GM23338 (cell line): ENCODE measurements at places on chromosomes 1 and 21.

DNA sequence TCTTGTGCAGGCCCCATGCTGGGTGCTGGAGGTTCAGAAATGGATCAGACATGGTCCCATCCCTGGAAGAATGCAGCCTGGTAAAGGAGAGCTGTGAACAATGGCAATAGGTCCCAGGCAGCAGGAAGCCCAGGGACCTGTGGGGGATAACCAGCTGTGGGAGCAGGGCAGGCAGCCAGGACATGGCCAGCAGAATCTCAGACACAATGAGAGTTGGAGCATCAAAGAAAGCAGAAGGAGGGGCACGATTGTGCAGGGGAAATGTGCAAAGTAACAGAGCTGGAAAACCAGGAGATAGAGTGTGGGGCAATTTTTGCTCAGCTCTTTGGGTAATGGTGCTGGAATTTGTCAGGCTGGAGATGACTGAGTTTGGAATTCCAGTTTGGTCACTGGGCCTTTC, 44.3 kb downstream of the C8B start:
- no peak overlapping the region for H3K27ac ChIP-seq
- H3K27me3 ChIP-seq, result no peaks in the 10 kb centered on the region
- no peak overlapping the region for H3K4me3 ChIP-seq
- DNase-seq, result no peak
- H3K4me1 ChIP-seq, result 0 out of 2 replicates have a peak, but pooled peaks cover 6% of the 10 kb centered on the region
- H3K36me3 ChIP-seq, result no peaks in the 10 kb centered on the region

- H3K4me1 ChIP-seq, result peaks cover 44% of the 10 kb centered on the region
- peak overlapping the region; percentile 5; the same call in 1 of the 2 replicates for H3K27ac ChIP-seq
- peak; percentile 92 for DNase-seq
- no peaks in the 10 kb centered on the region for H3K36me3 ChIP-seq
- peaks cover 10% of the 10 kb centered on the region; the same call in 1 of the 2 replicates for H3K27me3 ChIP-seq
Observed at GRCh38 chr1:10529765-10530164, 55.0 kb downstream of the PEX14 start.

DNA sequence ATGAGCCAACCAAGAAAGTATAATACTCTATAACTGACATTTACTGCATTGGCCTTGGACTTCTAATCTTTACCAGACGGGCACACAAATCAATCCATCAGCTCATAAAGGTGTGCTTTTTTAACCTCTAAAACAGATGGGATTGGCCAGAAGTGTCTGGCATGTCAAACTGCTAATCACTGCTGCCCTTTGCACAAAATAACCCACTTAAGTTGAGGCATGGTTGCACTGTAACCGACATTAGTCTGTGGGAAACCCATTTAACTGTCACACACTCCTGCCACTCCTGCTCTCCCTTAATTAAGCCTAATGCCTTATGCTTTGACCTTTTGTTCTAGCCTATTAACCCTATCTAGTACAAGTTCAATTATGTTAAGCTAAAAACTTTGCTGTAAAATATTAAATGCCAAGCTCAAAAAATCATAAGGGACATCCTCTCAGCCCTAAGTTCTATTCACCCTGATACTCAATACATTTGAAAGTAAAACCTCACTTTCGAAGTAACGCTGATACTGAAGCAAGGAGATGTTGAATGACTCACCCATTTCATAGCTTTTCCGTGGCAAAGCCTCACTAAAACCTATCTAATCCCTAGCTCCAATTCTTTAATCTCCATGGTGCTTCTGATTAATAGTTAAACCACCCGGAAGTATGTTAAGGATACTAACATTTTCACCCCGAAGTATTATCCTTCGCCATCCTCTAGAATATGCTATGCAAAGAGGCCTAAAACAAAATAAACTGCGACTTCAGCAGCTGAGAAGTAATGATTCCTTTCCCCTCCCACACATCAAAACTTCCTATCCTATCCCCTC, 12.9 kb downstream of the NRIP1 start:
- no peak overlapping the region for H3K27ac ChIP-seq
- no peaks in the 10 kb centered on the region for H3K36me3 ChIP-seq
- no peak overlapping the region for H3K4me3 ChIP-seq
- H3K4me1 ChIP-seq, result peaks cover 46% of the 10 kb centered on the region

DNA sequence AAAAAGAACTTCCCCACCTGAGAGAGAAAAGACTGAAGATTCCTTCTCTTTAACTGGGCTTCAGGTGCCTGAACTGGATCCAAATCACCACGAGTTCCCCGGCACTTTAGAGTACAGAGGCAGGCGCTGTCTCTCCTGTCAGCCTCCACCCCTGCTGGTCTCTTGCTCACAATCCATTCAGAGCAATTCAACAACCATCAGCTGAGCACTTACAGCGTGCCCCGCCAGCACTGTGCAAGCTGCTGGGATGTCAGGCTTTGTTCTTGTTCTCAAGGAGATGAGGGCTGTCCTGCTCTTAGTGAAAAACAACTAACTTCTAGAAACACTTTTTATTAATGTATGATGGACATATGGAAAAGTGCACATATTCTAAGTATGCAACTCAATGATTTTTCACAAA, 68.7 kb upstream of the VAMP3 start:
- peaks cover 11% of the 10 kb centered on the region for H3K4me1 ChIP-seq
- DNase-seq, result peak; percentile 62
- H3K27ac ChIP-seq, result no peak overlapping the region
- no peak overlapping the region for H3K4me3 ChIP-seq
- peaks cover 30% of the 10 kb centered on the region for H3K27me3 ChIP-seq

- no peak overlapping the region for H3K4me3 ChIP-seq
Observed at GRCh38 chr1:213371847-213372619, 321.0 kb downstream of the RPS6KC1 start.

- no peak overlapping the region for H3K27ac ChIP-seq
- H3K4me3 ChIP-seq, result no peak overlapping the region
- H3K36me3 ChIP-seq, result no peaks in the 10 kb centered on the region
- no peaks in the 10 kb centered on the region for H3K27me3 ChIP-seq
- no peak for DNase-seq
Observed at GRCh38 chr1:64884261-64885040, 81.9 kb downstream of the JAK1 start.

DNA sequence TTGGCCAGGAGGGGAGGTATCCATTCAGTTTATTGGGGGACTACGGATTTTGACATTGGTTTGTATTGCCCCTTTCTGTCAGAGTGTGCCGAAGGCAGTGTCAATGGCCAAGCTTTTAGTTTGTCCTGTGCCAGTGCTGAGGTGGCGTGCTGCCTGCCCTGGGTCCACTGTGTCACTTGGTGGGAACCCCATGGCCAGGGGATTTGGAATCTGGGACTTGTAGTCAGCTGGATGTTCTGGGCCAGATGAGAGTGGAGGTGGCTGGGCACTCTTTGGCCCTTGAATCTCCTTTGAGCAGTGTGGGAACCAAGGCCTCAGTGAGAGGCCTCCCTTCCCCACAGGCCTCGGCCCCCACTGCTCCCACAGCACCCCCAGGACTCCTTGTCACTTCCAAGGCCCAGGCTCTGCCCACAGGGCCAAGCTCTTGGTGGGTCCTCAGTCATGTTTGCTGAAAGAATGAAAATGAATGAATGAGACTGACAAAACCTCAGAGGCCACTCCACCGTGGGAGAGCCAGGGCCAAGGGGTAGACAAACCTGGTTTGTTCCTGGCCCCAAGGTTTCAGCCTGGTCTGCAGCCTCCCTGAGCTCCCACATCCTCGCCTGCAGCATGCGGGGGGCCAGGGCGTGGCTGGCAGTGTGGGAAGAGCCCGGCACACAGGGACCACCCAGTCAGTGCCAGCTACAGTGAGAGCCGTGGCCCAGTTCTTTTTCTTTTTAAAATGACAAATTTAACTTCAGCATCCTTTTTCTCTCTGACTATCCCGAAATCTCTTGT, 412.2 kb downstream of the MATN1 start:
- H3K27me3 ChIP-seq, result no peaks in the 10 kb centered on the region
- no peak overlapping the region for H3K4me3 ChIP-seq
- no peaks in the 10 kb centered on the region for H3K4me1 ChIP-seq
- DNase-seq, result no peak

- no peaks in the 10 kb centered on the region for H3K36me3 ChIP-seq
- DNase-seq, result no peak
- H3K27me3 ChIP-seq, result no peaks in the 10 kb centered on the region
- no peak overlapping the region for H3K4me3 ChIP-seq
Observed at GRCh38 chr1:97006044-97006661, 284.6 kb downstream of the PTBP2 start.

- DNase-seq, result no peak
- no peak overlapping the region for H3K27ac ChIP-seq
- H3K4me1 ChIP-seq, result peaks cover 12% of the 10 kb centered on the region; the same call in 1 of the 2 replicates
Observed at GRCh38 chr1:224622831-224623230, 6.7 kb downstream of the CNIH3 start.

DNA sequence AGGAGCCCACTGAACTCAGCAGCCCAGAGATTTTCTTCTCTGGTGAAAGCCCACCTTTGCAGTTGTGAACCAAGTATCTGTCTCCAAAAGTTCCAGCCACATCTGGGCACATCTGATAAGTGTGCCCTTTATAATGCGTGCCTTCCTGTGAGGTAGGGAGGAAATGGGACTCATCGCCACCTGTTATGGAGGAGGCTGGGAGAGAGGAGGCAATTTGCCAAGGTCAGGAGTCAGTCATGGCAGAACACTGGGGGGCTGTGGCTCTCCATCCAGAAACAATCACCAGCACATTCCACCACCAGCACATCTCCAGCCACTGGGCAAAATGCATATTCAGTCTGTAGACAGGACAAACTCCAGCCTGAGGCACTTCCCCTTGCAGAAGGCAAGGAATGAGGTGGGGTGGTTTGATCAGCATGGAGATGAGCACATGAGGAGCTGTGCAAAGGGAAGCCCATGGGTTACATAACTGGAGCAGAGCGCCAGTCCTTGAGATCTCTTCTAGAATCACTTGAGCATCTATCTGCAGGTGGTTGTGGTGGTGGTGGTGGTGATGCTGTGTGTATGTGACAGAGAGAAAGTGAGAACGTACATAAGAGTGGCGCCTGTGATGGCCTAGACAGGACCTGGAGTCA, 15.0 kb upstream of the LEMD1 start:
- H3K27ac ChIP-seq, result no peak overlapping the region
- H3K4me3 ChIP-seq, result no peak overlapping the region
- H3K36me3 ChIP-seq, result no peaks in the 10 kb centered on the region
- peaks cover 43% of the 10 kb centered on the region for H3K4me1 ChIP-seq
